ENCODE measurements at places on chromosomes 11 and 22.

DNA sequence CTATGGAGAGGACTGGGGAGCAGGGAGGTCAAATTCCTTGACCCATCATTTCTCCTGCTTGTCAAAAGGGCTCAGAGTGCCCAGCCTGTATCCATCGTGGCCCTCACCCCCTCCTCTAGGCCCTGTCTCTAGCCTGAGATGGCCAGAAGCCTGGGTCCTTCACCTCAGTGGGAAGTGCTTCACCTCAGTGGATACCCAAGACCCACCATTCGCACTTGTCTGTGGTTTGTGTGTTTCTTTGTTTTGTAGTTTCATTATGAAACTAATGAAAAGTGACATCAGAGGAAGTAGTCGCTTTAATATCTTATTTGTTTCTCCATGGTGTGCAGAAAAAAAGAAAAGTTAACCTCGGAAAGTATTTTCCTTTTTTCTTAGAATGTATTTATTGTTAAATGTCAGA lies 194.0 kb upstream of the CADM1 start:
- no peak for DNase-seq

- no peak for DNase-seq
These were observed 33.4 kb downstream of the REXO2 start for GRCh38 chr11:114472661-114473060.

DNA sequence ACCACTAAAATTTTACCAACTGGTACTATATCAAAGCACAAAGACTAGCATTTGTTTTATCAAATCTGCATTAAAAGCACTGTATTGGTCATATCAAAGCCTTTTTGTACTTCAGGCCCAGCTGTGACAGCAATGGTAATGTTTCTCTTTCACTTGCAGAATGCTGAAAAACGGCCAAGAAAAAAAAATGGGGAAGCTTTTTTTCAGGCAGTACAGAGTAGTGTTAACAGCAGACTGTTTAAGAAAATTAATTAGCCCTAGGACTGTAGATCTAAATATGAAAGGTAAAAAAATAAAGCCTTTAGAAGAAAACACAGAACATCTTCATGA lies 33.3 kb downstream of the DENND5A start:
- DNase-seq: no peak

DNA sequence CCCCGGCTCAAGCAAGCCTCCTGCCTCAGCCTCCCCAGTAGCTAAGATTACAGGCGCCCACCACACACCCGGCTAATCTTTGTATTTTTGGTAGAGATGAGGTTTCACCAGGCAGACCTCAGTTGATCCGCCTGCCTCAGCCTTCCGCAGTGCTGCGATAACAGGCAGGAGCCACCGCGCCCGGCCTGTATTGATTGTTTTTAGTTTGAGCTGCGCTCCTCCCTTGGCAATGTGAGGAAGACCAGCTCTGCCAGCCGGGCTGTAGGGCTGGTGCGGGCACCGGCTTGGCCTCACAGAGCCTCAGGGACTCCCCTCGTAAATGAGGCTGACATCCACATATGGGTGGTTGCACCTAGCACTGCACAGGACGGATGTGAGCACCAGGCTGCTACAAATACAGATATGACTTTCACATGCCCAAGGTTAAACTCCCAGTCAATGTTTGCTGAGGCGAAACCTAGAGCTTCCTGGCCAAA lies 7.5 kb upstream of the SLC2A11 start:
- no peak for DNase-seq

DNA sequence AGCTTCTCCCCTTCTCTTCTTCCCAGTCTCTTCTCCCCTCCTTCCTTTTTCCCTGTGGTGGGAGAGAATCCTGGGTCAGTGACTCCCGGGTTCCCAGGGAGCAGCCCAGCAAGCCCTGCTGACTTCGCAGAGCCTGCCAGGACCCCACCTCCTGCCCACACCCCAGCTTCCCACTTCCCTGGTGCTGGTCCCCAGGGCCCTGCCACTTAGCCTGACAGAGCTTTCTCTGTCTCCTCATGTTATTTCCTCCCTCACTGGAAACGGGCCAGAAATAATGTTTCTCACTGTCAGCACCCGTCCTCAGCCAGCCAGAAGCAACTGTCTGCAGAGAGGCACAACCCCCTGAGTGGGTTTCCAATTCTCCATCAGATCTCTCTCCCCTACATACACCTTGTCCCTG lies 27.1 kb downstream of the C11orf96 start:
- no peak for DNase-seq

- DNase-seq: no peak
These were observed 20.7 kb downstream of the GRIK4 start for GRCh38 chr11:120532082-120532831.

- DNase-seq: no peak
These were observed 504 bp downstream of the CFL1 start for GRCh38 chr11:65857500-65857852.

DNA sequence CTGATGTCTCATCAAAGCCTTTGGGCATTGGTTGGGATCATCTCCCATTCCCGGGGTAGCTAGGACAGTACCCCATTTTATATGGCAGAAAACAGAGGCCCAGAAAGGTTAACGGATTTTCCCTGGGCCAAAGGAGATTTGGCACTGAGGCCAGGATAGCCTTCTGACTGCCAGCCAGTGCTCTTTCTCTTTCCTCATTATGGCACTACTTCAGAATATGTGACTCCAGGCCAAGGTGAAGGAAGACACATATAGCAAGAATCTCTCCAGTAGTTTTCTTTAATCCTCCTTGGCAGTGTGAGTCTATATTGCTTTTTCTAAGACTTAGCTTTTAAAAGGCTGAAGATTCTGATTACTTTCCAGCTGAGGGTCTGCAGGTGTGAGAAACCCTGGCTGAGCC lies 94.8 kb upstream of the AMOTL1 start:
- no peak for DNase-seq

GRCh38 chr11:831118-831864 lies 1.5 kb upstream of the CD151 start:
- peak; percentile 49 for DNase-seq

DNA sequence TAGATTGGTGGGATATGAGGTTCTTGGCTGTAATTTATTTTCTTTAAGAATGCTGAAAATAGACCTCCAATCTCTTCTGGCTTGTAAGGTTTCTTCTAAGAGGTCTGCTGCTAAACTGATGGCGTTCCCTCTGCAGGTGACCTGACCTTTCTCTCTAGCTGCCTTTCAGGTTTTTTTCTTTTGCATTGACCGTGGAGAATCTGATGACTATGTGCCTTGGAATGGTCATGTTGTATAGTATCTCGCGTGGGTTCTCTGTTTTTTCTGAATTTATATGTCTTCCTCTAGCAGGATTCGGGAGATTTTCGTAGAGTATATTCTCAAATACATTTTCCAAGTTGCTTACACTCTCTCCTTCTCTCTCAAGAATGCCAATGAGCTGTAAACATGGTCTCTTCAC lies 122.2 kb downstream of the DDX10 start:
- no peak for DNase-seq

- no peak for DNase-seq
These were observed 22.1 kb upstream of the PITPNB start for GRCh38 chr22:27941143-27941542.

DNA sequence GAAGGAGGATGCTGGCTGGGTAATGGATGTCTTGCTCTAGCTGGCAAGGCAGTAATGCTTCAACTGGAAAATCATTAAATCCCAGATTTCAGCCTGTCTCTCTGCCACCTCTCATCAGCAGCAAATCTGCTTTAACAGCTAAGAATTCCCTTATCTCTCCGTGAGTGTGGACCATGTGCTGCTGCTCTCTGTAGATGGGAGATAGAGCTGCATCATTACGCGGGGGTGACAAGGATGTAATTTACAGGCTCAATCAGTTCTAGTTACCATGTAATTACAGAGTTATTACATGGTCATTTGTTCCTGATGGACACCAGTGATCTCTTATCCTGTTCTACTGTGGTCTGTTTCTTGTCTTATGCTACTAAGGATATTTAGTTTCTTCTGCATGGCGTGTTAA lies 665.4 kb downstream of the NTM start:
- no peak for DNase-seq

GRCh38 chr22:33496112-33496511 lies 424.2 kb downstream of the LARGE1 start:
- DNase-seq: no peak

GRCh38 chr11:73592640-73593039 lies 5.3 kb downstream of the FAM168A start:
- no peak for DNase-seq

DNA sequence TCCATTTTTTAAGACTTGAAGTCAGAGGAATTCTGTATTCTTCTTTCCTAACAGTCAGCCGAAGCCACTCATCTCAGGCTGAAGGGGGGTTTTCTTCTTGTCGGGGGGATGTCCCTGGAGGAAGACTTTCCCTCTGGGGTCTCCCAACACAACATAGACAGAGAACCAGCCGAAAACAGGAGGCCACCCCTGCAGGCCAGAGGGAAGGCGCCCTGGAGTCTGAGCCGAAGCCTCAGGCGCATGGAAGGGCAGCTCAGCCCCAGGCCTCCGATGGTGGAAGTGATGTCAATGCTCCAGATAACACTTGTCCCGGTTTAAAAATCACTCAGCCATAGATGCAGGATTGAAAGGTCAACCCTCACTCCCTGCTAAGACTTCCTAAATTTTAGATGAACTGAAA lies 1393.0 kb downstream of the TBC1D22A start:
- DNase-seq: no peak

- DNase-seq: no peak
These were observed 820.4 kb downstream of the LUZP2 start for GRCh38 chr11:25317216-25317615.

DNA sequence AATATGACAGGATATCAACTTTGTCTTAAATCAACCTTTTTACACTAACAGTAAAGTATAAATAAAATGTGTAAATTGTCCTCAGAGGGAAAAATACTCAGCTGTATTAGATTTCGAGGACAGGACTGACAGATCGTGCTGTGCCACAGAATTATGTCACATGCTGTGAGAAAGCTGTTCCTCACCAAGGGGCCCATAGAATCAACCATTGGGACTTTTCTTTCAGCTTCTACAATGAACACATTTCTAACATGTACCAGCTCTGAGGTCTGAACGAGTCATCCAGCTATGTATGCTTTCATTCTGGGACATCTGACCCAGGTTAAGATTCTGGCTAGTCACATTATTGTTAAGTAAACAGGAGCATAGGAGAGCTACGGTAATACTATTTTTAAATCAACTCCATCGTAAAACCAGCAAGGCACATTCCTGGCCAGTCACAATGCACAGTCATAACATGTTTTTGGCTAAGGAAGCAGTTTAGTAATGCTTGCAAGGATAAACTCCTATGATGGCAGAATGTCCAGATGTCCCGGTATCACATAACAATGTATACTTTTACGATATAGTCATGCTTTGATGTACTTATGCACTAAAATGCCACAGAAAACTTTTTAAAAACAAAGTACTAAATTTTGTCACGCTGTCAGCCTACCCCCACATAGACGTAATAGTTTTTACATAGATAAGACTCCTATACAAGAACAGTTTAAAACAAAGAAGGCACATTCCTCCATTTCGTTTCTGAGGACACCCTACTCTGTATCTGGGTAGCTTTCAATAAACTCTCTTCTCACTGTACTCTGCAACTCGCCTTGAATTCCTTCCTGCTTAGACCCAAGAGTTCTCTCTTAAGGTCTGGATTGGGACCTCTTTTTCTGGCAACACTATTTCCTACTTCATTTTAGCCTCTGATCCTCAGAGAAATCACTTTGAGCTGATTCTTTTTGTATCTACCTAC lies 27.4 kb downstream of the ZNF214 start:
- no peak for DNase-seq

DNA sequence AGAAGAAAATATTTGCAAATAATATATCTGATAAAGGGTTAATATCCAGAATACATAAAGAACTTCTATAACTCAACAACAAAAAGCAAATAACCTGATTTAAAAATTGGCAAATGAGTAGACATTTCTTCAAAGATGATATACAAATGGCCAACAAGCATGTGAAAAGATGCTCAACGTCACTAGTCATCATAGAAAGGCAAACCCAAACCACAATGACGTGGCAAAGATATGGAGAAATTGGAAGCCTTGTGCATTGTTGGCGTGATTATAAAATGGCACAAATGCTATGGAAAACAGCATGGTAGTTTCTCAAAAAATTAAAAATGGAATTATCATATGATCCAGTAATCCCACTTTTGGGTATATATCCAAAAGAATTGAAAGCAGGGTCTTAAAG lies 466.3 kb downstream of the TBC1D22A start:
- no peak for DNase-seq

- no peak for DNase-seq
These were observed 31.9 kb upstream of the UPB1 start for GRCh38 chr22:24463071-24463760.

DNA sequence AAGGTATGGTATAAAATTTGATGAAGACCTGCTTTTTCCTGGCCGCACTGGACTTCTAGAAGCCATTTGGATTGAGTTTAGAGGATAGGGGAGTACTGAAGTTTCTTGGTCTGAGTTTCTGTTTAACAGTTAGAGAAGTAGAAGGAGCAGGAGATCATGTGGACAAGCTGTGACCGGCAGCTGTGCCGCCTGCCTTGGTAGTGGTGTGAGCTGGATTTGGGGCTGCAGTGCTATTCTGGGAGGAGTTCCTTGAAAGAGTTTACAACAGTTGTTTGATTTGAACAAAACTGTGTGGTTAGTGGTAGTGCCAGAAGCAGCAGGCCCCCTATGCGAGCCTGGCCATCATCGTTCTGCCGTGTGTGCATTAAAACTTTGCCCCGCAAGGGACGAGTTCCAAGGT lies 105.2 kb downstream of the PDHX start:
- no peak for DNase-seq

- no peak for DNase-seq
These were observed 1331.5 kb downstream of the TBC1D22A start for GRCh38 chr22:48093981-48094380.

GRCh38 chr11:575996-576768 lies at the start of gene PHRF1:
Gene PHRF1 (plus strand): TSS chr11:576470. CDS start chr11:581513, 5,043 bp downstream.
- DNase-seq: peak; percentile 97

DNA sequence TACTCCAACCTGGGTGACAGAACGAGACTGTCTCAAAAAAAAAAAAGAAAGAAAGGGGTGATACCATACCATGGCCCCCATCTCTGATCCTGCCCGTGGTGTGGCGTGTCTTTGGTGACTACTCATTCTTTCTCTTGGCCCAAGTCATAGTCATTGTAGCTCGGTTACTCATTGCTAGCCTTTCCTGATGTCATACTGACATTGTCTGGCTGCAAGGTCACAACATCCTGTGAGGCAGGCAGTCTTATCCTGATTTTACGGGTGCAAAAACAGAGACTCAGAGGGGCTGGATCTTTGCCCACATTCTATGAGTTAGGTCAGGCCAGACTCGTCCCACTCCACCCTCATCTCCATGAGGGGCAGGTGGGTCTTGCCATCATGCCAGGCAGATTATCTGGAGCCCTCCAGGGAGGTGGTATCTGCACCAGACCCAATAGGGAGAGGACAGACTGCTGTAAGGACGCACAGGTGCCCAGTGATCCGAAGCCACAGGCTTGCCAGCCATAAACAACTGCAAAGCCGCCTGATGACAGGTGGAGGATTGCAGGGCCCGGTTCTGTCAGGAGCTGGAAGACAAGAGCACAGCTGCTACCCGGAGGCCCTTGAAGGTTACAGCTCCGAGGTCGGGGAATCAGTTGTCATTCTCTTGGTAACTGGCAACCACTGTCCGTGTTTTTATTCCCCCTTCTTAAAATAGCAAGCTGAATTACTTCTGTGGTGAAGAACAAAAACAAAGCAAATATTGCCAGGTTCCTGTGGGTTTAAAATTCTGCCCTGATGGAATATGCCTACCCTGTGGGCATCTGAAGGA lies 13.8 kb downstream of the TOM1 start:
- no peak for DNase-seq

- DNase-seq: no peak
These were observed 8.4 kb downstream of the APLP2 start for GRCh38 chr11:130078080-130078479.

Data from neural progenitor cell (in vitro differentiated cells).